ENCODE measurements at places on chromosomes 12 and 14.

GRCh38 chr12:124004233-124004875 is 31.3 kb downstream of the ZNF664 start:
- peak; percentile 92 for DNase-seq

- DNase-seq = no peak
These were observed 9.1 kb downstream of the RTL1 start for GRCh38 chr14:100894416-100894815.

DNA sequence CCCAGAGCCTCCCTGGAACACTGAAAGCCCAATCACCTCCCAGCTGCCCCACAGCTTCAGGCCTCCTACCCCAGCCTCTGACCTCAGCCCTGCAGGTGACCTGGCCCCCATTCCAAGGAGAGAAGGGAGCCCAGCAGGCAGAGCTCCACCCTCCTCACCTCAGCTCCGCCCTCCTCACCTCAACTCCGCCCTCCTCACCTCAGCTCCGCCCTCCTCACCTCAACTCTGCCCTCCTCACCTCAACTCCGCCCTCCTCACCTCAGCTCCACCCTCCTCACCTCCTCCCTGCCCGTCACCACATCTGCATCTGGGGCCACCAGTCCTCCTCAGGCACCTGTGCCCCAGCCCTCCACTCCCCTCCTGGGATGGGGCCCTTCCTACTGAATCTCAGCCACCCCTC is 112.2 kb upstream of the SFSWAP start:
- DNase-seq = no peak

DNA sequence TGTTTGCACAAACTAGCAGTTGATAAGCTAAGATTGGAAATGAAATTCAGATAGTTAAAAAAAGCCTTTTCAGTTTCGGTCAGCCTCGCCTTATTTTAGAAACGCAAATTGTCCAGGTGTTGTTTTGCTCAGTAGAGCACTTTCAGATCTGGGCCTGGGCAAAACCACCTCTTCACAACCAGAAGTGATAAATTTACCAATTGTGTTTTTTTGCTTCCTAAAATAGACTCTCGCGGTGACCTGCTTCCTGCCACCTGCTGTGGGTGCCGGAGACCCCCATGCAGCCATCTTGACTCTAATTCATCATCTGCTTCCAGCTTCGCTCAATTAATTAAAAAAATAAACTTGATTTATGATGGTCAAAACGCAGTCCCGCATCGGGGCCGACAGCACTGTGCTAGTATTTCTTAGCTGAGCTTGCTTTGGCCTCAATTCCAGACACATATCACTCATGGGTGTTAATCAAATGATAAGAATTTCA is 335.6 kb downstream of the TMEM121 start:
- DNase-seq = no peak

DNA sequence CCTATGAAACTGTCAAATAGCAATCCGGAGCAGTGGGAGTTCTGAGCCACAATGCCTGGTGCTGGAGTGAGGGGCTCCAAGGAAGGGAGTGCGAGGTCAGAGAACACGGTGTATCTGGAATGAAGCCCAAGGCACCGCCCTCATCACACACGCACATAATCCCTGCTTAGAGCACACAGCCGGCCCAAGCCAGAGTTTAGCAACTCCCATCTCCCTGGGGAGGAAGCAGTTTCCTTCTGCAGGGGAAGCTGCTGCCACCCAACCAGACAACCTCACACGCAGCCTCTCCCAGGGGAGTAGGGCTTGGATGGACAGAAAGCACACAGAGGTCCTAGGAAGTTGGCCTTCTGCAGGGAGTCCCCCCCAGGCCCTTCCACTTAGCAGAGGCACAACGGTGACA is 31.3 kb downstream of the ACTN1 start:
- DNase-seq = peak; percentile 86

DNA sequence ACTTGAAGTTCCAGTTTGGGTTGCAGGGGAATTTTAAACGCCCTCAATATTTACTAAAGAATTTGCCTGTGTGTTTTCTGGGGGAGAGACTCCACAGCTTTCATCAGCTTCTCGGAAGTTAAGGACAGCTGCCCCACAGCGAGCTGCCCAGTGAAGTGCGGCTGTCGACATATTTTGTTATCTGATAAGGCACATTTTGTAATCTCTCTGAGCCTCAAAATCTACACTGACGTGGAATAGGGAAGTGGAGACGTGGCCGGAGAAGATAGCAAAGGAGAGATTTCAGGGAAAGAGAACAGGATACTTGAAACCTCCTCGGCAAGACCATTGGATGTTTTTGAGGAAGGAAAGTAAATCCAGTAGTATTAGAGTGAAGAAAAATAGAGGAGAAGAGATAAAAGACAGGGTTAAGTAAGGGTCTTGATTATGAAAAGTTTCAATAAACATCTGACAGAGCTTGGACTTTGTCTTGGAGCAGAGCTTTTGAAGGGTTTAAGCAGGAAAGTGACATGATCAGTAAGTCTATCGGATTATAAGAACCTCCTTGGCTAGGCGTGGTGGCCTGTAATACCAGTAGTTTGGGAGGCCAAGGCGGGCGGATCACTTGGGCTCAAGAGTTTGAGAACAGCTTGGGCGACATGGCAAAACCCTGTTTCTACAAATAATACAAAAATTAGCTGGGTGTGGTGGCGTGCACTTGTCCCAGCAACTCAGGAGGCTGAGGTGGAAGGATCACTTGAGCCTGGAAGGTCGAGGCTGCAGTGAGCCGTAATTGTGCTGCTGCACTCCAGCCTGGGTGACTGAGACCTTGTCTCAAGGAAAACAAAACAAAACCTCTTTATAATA is 1.1 kb downstream of the POLR3B start:
- peak; percentile 70 for DNase-seq

GRCh38 chr12:124461851-124462623 is 105.4 kb downstream of the NCOR2 start:
- no peak for DNase-seq

- DNase-seq = no peak
These were observed 166.1 kb upstream of the KITLG start for GRCh38 chr12:88746386-88746785.

- peak; percentile 26 for DNase-seq
These were observed 171.2 kb downstream of the CEP128 start for GRCh38 chr14:80770114-80770908.

- no peak for DNase-seq
These were observed 145.7 kb upstream of the LMNTD1 start for GRCh38 chr12:25698772-25699171.

- DNase-seq = no peak
These were observed 15.4 kb upstream of the PLEKHG3 start for GRCh38 chr14:64688811-64689281.

DNA sequence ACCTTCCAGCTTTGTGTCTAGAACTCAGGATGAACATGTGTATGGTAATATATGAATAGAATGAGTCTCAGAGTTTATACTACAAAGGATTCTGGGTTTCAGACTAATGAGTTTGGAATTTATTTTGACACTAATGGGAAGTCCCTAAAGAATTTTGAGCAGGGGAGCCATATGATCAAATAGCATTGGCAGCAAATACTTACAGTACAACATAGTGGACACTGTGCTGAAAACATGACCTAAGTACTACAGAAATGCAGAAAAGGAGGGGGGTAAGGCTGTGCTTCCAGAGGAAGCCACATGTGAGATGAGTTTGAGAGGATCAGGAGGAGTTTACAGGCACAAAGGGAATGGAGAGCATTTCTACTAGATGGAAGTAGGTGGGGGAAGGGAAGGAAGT is 225.8 kb downstream of the C12orf42 start:
- no peak for DNase-seq

DNA sequence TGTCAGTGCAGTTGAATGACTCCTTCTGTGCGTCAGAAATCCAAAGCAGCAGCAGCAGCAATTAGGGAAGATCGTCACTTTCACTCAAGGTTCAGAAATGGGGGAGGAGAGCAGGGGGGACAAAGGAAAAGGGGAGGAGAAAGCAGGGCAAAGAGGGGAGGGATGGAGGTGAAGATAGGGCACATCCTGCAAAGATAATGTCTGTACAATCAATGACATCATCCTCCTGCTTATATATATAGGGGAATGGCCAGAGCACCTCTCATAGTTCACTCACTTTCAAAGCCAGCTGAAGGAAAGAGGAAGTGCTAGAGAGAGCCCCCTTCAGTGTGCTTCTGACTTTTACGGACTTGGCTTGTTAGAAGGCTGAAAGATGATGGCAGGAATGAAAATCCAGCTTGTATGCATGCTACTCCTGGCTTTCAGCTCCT is at the start of gene NTS:
NTS (plus strand) TSS at position 265 of the 431 bp plus-strand sequence; CDS start at position 374, 109 bp downstream.
- no peak for DNase-seq

DNA sequence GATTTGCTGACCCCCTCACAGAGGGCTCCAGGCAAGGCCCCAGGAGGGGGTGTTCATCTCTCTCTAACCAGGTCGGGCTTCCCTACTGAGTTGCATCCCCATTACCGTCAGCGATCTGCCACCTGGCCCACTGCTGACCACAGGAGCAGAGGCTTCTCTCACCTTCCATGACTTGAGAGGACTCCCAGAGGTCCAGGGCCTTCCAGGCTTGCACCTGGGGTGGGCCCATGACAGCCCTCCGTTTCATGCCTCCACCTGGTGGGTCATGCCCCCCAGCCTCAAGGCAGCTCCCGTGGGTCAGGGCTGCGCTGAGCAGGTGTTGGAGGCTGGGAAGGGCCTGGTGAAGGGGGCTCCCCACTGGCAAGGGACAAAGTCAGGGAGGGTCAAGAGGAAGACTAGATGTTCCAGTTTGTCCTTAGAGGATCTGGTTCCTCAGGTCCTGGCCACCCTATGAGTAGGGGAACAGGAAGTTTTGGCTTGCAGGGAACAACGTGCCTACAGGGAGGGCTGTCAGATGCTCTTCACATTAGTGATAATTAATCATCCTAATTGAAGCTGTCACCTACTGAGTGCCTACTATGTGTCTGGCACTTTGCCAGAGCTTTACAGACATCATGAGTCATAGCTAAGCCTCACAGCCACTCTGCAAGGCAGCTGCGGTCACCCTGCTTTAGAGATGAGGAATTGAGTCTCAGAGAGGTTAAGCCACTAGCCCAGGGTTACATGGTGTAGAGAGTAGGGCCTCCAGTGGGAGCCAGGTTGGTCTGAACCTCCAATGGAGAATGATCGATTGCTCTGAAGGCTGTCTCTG is 13.8 kb downstream of the NFKBIA start:
- no peak for DNase-seq

- no peak for DNase-seq
These were observed 38.9 kb downstream of the FERMT2 start for GRCh38 chr14:52911904-52912303.

DNA sequence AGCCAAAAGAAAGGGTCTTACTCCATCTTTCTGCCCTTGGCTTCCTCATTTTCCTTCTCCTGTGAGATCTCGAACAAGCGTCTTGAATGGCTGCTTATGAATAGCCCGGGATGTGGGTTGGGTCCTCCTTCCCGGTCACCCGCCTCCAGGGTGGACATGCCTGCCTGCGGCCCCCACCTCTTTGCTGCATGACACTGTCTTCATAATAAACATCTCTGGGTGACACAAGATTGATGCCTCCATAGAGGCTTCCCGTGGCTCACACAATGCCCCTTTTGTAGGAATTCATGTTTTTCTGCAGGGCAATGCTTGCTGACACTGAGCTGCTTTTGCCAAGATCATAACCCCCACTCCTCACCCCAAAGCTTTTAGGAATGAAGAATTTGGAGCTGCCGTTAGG is 125.9 kb downstream of the ZNF664 start:
- DNase-seq = no peak
